Nephron progenitor cell (in vitro differentiated cells): ENCODE measurements at places on chromosomes 12 and 14.

DNA sequence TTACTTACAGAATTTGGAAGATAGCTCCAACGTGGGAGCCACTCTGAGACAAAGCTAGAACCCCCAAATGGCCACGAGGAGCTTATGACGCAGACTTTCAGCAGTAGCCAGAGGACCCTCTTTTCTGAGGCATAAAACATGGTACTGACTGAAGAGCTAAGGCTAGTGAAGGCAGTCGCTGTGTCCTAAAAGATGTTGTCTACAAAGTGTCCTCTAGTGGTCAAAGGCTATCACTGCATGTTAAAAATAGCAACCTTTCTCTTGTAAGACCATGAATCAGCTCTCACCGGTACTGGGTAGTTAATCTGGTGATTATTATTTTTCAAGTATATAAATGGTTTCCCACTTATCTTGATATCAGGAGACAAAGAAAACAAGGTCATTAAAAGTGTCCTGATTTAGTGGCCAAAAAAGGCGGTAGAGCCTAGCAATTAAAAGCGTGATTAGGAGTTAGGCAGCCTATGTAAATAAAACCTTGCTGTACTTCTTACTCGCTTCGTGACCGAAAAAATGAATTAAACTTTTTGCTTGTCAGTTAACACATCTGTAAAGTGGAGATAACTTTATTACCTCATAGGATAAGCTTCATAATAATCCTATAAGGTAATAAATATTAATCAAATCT lies 47.0 kb upstream of the LGR5 start:
- peaks cover 27% of the 10 kb centered on the region for H3K4me1 ChIP-seq
- H3K27me3 ChIP-seq = no peaks in the 10 kb centered on the region
- no peaks in the 10 kb centered on the region for H3K36me3 ChIP-seq
- no peak overlapping the region for H3K4me3 ChIP-seq

DNA sequence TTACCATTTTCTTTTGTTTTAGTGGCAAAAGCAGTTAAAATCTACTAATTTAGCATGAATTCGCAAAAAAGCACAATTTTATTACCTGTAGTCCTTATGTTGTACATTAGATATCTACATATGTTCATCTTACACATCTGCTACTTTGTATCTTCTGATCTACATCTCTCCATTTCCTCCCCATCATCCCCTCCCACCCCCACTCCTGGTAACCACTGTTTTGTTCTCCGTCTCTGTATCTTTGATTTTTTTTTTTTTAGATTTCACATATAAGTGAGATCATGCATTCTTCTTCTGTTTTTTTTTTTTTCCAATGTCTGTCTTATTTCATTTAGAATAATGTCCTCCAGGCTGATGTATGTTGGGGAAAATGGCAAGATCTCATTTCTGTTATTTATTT lies 922.7 kb downstream of the VRK1 start:
- no peak for DNase-seq
- peaks cover 12% of the 10 kb centered on the region for H3K4me1 ChIP-seq
- peaks cover 9% of the 10 kb centered on the region for H3K27me3 ChIP-seq
- no peak overlapping the region for H3K27ac ChIP-seq
- no peaks in the 10 kb centered on the region for H3K36me3 ChIP-seq

GRCh38 chr12:2693244-2693860 lies 101.4 kb upstream of the FKBP4 start:
- H3K4me1 ChIP-seq = peaks cover 24% of the 10 kb centered on the region
- H3K27me3 ChIP-seq = peaks cover 73% of the 10 kb centered on the region
- no peak for DNase-seq
- peak overlapping the region; percentile 60 for H3K4me3 ChIP-seq
- H3K36me3 ChIP-seq = no peaks in the 10 kb centered on the region
- no peak overlapping the region for H3K27ac ChIP-seq

DNA sequence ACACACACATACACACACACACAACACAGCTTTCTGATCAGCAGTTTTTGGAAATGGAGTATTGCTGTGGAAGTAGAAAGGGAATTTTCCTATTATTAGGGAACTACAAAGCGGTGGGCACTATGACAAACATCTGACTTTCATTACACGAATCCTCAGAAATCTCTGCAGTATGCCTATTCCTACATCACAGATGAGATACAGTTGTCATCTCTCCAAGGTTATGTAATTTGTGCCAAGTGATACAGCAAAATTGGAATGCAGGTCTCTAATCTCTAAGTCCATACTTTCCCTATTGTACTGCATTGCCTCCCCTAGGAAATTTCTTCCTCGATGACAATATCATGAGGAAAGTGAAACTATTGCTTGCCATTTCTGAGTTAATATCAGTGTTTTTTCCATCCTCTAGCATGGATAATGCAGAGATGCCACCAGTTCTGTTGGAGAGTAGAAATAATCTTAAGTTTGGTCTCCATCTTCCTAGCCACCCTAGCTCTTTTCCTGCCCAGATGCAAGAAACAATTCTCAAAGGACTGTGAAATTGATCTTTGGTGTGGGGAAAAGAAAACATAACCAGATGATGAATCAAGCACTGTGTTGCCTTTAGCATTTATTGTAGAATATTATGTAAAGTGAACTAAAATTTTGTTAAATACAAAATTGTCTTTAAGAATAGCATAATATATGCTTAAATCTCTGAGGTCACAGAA lies 94.7 kb downstream of the ERGIC2 start:
- H3K36me3 ChIP-seq = peaks cover 11% of the 10 kb centered on the region
- no peaks in the 10 kb centered on the region for H3K27me3 ChIP-seq
- DNase-seq = no peak
- H3K4me1 ChIP-seq = peaks cover 11% of the 10 kb centered on the region
- no peak overlapping the region for H3K4me3 ChIP-seq
- no peak overlapping the region for H3K27ac ChIP-seq

DNA sequence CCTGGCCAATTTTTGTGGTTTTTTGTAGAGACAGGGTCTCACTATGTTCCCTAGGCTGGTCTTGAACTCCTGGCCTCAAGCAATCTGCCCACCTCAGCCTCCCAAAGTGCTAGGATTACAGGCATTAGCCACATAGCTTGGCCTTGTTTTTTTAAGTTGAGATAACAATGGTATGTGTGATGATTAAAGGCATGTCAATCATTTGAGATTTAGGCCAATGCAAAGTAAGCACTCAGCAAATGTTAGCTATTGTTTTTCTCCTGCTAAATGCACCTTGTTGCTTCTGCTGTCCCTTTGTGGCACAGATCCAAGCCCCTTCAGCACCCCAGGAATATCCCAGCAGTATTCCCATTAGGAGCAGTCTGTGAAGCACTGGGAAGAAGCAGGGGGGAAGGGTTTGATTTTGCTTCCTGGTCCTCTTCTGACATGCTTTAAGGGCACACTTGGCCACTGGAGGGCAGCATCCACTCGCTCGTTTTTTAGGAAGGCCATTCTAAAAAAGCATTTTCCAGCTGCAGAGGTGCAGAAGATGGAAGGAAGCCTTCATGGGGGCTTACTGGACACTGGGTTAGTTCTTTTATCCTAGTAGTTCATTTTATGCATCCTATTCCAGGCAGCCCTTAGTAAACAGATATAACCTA lies 70.2 kb upstream of the ZFP36L1 start:
- H3K36me3 ChIP-seq = peaks cover 8% of the 10 kb centered on the region
- DNase-seq = peak; percentile 80
- H3K27ac ChIP-seq = no peak overlapping the region
- H3K4me3 ChIP-seq = no peak overlapping the region

- H3K27me3 ChIP-seq = peaks cover 77% of the 10 kb centered on the region
- DNase-seq = no peak
- no peak overlapping the region for H3K27ac ChIP-seq
- H3K36me3 ChIP-seq = no peaks in the 10 kb centered on the region
- H3K4me3 ChIP-seq = no peak overlapping the region
- peaks cover 13% of the 10 kb centered on the region for H3K4me1 ChIP-seq
Measured at GRCh38 chr12:52228366-52228765, 4.7 kb upstream of the KRT7 start.

DNA sequence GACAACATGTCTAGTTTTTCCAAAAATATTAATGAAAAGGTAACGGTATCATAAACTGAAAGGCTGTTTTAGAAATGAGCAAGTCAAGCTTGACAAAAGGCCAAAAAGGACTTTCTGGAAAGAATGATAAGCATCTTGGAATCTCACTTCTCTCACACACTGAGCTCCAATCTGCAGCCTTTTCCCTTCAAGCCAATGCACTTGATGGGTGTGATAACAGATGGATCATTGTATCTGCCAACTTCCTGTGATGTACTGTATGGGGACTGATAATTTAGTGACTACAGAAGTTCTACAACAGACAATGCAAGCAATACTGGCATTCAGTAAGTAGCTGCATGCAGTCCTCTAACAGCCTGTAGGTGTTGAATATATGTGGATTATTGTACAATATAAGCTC lies 147.1 kb downstream of the MED13L start:
- H3K36me3 ChIP-seq = no peaks in the 10 kb centered on the region
- peak overlapping the region; percentile 48 for H3K27ac ChIP-seq
- H3K4me3 ChIP-seq = no peak overlapping the region
- DNase-seq = no peak
- no peaks in the 10 kb centered on the region for H3K27me3 ChIP-seq
- peaks cover 62% of the 10 kb centered on the region for H3K4me1 ChIP-seq

GRCh38 chr14:75960231-75960630 lies 21.6 kb downstream of the TGFB3 start:
- no peaks in the 10 kb centered on the region for H3K4me1 ChIP-seq
- no peaks in the 10 kb centered on the region for H3K27me3 ChIP-seq

DNA sequence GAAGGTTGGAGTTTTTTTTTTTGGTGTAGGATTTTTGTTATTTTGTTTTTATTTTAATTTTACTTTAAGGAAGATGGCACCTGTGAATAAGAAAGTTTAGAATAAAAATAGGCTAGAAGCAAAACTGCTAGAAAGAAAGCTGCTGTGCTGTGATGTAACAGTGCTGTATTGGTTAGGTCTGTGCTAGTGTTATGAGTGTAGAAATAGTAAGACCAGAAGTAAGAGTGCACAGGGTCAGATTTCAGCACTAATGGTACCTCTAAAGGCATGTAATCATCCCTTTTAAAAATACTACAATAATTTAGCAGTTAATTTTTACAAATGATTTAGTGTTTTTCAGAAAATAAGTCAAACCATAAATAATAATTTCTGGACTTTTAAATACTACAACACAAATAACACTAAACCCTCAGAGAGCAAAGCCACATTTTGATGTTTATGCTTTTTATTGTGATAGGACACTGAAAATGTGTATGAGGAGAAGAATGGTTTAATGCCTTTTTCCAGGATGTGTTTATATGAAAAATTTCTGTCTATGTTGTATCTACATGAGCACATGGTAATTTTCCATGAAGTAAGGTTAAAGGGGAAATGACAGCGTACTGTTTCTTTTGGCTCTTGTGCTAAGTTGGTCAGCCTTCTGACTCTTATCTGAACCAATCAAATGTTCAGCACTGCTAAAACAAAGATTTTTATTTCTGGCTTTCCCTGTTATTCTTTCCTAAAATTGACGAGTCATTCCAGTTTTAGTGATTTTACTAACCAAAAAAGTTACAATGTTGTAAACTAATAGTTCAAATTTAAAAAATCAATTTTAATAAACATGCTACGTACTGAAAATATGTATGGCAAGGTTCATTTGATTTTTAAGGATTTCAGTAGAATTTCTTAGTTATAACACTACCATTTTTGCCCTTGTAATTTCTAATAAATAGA lies 96.1 kb downstream of the PPHLN1 start:
- H3K27ac ChIP-seq = no peak overlapping the region
- peaks cover 5% of the 10 kb centered on the region for H3K4me1 ChIP-seq
- H3K36me3 ChIP-seq = peaks cover 32% of the 10 kb centered on the region

DNA sequence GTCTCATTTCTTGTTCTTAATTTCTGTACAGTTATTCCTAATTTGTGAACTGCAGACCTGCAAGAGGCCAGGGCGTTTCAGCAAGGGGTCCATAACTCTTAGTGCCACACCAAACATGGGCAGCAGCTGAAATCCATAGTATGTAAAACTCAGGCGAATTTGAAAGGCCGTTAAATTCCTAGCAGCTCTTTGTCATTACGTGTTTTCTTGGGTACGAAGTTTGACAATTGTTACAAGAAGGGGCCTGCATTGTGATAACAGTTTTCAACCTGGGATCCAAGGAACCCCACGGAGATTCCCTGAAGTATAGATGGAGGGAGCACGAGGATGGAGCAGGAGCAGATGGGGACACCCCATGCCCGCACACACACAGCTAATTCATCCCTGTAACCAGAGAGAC lies 288.0 kb downstream of the ZFP36L1 start:
- H3K4me1 ChIP-seq = peaks cover 81% of the 10 kb centered on the region
- H3K27ac ChIP-seq = peak overlapping the region; percentile 54
- no peak for DNase-seq
- peaks cover 2% of the 10 kb centered on the region for H3K36me3 ChIP-seq
- no peaks in the 10 kb centered on the region for H3K27me3 ChIP-seq
- no peak overlapping the region for H3K4me3 ChIP-seq

GRCh38 chr12:45509187-45509586 lies 220.3 kb upstream of the ARID2 start:
- peaks cover 2% of the 10 kb centered on the region for H3K27me3 ChIP-seq
- no peak overlapping the region for H3K4me3 ChIP-seq
- H3K27ac ChIP-seq = no peak overlapping the region
- H3K36me3 ChIP-seq = no peaks in the 10 kb centered on the region
- no peak for DNase-seq

GRCh38 chr12:67356380-67356774 lies 87.2 kb downstream of the CAND1 start:
- H3K4me3 ChIP-seq = no peak overlapping the region
- H3K4me1 ChIP-seq = peaks cover 51% of the 10 kb centered on the region
- no peak overlapping the region for H3K27ac ChIP-seq
- DNase-seq = no peak

DNA sequence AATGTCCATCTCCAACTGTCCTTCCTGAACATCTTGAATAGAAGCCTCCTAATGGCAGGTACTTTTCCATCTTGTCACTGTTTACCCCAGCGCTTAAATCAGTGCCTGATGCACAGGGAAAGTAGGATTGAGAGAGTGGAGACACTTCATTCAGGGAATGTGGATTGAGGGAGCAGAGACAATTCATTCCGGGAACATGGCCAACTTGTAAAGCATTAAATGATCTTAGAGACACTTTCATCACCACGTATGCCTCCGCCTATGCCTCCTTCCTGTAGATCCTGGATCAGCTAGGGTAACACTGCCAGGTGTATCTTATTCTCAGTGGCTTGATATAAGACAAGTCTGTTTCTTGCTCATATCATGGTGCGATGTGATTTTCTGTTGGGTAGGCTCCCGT lies 67.6 kb upstream of the CSRP2 start:
- H3K36me3 ChIP-seq = no peaks in the 10 kb centered on the region
- H3K4me1 ChIP-seq = no peaks in the 10 kb centered on the region
- H3K27ac ChIP-seq = no peak overlapping the region
- DNase-seq = no peak
- peaks cover 3% of the 10 kb centered on the region for H3K27me3 ChIP-seq
- H3K4me3 ChIP-seq = no peak overlapping the region

GRCh38 chr12:49017891-49018260 lies 700 bp downstream of the PRKAG1 start:
- H3K27me3 ChIP-seq = peaks cover 3% of the 10 kb centered on the region
- peaks cover 23% of the 10 kb centered on the region for H3K36me3 ChIP-seq
- peak overlapping the region; percentile 92 for H3K4me3 ChIP-seq
- no peak for DNase-seq

DNA sequence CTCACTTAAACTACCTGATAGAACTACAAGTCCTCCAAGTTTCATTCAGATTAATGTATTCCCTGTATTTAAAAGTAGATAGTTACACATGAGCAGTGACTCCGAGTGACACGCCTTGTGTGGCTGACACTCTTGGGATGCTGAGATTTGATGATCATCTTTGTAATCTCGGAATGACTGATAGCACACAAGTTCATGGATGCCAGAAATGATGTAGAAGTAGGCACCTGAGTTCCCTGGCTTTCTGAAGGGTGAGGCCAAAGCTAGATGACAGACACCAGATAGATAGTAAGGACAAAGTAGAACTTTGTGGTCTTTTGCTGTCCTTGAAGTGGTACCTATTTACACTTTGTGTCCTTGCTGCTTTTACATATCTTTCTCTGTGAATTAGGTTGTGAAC lies 491.2 kb downstream of the PCNX1 start:
- no peaks in the 10 kb centered on the region for H3K36me3 ChIP-seq
- no peak for DNase-seq
- H3K4me3 ChIP-seq = no peak overlapping the region
- no peak overlapping the region for H3K27ac ChIP-seq
- peaks cover 15% of the 10 kb centered on the region for H3K4me1 ChIP-seq
